ENCODE measurements at places on chromosomes 6 and 20.
A peak's percentile ranks its signal among the peaks of the same experiment; 100 is the strongest.

- no peak for DNase-seq
Measured at GRCh38 chr6:33568826-33569570, 11.1 kb downstream of the BAK1 start.

GRCh38 chr6:137754366-137754765 is 112.7 kb upstream of the TNFAIP3 start:
- no peak for DNase-seq

- no peak for DNase-seq
Measured at GRCh38 chr6:15501826-15502445, 160.9 kb downstream of the DTNBP1 start.

DNA sequence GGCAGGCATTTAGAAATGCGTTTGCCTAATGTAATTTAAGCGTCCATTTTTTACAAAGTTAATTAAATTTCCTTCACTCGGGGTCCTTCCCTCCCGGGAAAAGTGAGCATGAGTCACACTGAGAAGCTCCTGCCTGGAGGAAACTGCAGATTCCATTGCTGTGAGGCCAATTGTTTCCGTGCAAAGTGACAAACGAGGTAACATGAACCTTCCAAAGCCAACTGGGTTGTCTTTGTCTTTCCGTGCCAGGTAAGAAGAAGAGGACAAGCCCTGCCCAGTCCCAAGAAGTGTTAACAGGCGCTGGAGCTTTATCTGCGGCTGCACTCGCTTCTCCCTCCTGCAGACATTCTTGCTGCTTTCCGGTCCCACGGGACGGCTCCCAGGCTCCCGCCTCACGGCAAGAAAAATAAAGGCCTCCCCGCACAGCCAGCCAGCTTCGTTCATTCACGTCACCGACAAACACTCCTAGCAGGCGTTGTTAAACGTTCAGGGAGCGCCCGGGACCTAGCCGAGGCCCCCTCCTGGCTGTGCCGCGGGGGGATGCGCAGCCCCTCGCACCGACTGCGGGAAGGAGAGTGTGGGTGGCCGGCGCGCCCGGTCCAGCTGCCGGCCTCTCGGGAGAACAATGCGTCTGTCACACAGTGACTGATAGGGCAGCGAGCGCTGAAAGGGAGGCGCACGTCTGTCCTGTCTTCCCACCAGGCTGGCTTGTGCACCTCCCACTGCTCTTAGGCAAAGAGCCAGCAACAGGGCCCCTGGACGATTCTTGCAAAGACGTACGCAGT is 61.5 kb upstream of the HDDC2 start:
- peak; percentile 72 for DNase-seq

GRCh38 chr6:142235272-142235671 is 66.5 kb upstream of the ADGRG6 start:
- DNase-seq = no peak

DNA sequence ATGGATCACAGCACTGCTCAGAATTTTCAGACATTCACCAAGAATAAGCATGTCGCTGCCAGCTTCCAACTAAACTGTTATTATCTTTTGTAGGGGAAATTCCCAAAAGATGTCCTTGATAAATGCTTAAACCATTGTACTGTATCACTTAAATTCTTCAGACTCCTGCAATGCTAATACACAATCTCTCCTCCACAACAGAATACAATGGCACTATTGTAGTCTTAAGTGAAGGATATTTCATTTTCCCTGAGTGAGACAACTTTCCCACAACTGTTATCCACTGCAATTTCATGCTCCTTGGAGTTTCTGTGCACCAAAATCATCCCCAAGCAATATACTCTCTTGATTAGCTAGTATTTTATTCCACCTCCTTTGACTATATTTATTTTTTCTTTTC is 189.7 kb downstream of the COL9A1 start:
- DNase-seq = no peak

- DNase-seq = no peak
Measured at GRCh38 chr20:47198254-47198671, 158.2 kb downstream of the ZMYND8 start.

GRCh38 chr6:117605169-117605826 is 3.0 kb upstream of the GOPC start:
- DNase-seq = peak; percentile 78

DNA sequence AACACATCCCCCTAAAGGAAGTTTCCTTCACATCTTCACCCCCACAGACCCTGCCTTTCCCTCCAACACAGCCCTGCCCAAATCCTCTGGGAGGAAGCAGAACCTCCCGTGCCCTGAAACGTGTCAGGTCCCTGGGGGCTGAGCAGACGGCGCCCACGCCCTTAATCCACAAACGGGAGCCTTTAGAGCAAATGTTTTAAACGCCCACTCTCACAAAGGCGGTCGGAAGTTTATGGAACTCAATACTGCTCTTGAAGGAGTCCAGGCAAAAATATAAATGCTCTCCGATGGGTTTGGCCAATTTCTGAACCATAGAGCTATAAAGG is 237.1 kb upstream of the AFDN start:
- no peak for DNase-seq

DNA sequence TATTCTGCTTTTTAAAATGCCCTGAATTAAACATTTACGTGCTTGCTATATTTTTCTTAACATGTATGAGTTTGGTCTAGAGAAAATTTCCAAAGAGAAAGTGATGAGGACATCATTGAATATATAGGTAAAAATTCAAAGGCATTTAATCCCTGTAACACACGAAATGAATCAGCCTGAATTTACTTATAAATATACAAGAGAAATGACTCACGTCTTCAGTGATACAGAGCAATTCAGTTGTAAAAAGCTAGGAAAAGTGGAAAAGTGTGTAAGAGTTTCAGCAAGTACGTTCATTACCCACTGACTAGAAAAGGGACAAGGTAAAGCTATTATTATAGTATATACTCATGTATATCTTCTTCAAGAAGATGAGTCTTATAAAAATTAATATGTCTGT is 124.8 kb downstream of the HIVEP1 start:
- DNase-seq = no peak

DNA sequence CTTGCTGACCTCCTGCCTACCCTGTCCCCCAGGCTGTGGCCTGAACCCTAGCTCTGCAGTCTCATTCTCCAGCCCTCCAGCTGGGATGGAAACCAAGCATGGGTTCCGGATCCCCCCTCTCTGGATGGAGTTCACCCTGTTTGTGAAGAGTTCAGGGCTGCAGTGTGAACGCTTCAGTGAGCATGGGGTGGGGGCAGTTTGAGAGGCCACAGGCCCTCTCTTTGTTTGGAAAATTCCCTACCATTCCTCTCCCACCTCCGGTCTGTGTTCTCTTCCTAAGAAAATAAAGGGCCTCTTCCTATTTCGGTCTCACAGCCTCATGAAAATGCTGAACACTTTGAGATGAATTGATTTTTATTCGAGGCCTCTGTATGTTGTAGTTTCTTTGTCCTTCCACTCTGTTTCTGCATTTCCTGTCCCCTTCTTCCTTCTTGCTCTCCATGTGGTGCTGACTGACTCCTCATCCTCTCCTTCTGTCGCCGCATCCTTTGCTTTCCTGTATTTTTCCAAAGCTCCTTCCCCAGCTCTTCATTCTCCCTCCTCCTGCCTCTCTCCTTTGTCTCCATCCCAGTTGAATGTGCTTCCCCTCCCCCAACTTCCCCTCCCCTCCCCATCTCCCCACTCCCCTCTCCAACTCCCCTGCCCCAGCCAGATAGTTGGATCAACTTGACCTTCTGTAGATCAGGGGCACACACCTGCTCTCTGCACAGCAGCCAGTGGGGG is 2.4 kb upstream of the KCNK5 start:
- DNase-seq = no peak

DNA sequence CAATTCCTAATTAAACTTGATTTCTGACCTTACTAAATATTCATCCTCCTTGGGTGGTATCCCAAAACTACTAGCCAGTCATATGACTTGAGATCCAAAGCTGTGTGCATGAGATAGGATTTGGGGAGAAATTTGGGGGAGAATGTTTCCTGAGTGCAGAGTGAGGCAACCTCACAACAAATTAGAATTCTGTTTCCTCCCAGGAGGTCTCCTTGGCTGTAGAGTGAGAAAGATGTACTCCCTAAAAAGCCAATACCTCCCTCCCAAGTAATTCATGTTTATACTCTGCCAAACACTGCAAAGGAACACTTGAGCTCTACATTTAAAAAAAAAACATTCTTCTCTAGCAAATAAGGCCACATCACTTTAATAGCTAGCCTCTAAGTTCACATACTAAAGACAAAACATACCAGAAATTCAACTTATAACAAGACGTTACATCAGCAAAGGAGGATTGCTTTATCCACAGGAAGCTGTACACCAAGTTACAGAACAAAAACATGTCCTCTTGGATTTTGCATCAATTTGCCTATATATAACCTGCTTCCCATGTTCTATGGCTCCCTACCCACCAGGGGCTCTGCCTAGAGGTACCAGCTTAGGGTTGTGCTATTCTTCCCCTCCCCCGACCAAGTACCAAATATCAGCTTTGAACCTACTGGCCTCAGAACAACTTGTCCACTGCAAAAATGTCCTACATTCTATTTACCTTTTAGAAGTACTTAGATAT is 15.4 kb upstream of the TMEM30A start:
- DNase-seq = no peak

- DNase-seq = peak; percentile 10
Measured at GRCh38 chr20:62704341-62704948, 4.2 kb upstream of the NTSR1 start.

DNA sequence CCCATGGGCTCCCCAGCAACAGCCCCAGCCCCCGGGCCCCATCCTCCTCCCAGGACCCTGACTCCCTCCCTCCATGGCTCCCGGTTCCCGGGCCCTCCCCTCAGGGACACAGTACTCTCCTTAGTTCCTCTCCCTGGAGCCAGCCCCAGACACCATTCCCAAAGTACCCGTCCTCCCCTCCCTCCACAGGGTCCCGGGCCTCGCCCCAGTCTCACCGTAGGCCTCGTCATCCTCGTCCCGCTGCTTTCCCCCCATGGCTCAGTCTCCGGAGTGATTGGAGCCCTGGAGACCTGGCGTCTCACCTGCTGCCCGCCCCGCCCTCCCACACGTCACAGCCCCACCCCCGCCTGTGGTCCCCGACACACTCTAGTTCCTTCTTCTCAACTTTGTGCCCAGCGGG is at the start of gene SLC44A4:
Gene SLC44A4, minus strand, starts transcription at position 272 of the 400 bp plus-strand sequence. Its CDS starts 17 bp downstream, at position 255.
- no peak for DNase-seq

All from NCI-H774 (cell line).